Aorta (tissue), 5 donors: ENCODE measurements at places on chromosomes 16 and 17. TPM values are rescaled to one million over a fixed set of nuclear protein-coding genes. Genes with fewer than 3 reads are reported as not detected.

TBC1D3K gene
- total RNA-seq, result not detected

GRCh38 chr17:39671651-39672521 is 3.6 kb downstream of the PNMT start:
- DNase-seq, result no peak

GRCh38 chr17:7241783-7242716 is at the start of gene GABARAP:
GABARAP (minus strand) TSS chr17:7242449; CDS start chr17:7242330, 119 bp downstream.
- peak; percentile 98 for DNase-seq

NR1D1 gene
- 53.6 TPM for total RNA-seq

SCN4A gene
- total RNA-seq, result 3.2 TPM

DNA sequence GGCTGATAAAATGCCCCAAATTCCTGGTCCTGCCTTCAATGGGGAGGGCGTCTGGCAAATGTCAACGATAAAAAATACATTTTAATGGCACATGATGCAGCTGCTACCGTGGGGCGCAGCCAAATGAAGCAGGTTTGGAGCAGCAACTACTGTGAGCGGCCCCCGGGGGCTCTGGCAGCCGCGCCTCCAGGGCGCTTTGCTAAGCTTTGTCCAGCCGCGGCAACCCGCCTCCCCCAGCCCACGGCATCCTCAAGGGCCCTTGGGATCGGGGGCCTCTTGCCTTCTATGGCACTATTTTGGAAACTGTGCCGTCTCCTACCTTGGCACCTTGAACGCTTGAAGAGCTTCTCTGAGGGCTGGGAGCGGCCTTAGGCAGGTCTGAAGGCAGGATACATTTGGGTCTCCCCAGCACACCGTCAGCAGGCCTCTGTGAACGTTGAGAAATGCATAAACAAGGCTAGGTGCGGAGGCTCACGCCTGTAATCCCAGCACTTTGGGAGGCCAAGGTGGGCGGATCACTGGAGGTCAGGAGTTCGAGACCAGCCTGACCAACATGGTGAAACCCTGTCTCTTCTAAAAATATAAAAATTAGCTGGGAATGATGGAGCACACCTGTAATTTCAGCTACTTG is 25.1 kb downstream of the TBX4 start:
- DNase-seq, result no peak

NSMCE1 gene
- total RNA-seq, result 34.6 TPM
